ENCODE measurements at places on chromosomes 12 and 14. TPM values are rescaled to one million over a fixed set of nuclear protein-coding genes. Genes with fewer than 3 reads are reported as not detected.

The OR6C68 gene
- polyA plus RNA-seq: not detected

DNA sequence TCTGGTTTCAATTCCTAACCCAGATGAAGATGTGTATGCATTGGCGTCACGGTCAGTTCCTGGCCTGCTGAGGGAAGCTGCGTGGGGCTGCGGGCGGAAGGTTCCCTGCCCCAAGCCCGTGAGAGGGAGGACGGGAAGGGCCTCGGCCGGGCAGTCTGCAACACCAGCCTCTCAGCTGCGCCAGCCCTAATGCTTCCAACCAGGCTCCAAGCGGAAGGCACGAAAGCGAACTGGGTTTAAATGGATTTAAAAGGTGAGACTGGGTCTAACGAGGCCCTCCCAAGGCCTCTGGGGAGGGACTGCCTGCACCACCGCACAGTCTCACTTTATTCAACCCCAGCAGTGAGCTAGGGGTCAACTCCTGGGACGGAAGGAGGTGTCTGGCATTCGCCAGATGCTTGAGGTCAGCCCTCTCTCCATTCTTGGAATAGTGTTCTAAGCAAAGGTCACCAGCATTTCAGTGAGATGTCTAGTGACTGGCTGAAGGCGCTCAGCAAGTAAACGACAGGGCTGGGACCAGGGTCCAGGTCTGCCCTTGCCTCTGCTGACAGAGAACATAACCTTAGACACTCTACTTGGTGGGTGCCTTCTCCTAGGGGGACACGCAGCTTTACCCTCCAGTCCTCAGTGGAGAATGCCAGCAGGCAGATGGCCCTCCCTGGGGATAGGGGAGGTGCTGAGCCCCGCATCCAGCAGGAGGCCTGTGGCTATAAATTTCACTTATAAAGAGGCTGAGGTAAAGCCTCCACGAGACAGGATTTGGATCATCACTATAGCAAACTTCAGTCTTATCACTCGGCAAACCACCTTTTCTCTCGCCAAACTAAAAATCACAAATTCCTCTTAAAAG lies 92.2 kb downstream of the PIWIL1 start:
- no peak for DNase-seq

- DNase-seq: no peak
These were observed 177.5 kb downstream of the DAD1 start for GRCh38 chr14:22411398-22412055.

DNA sequence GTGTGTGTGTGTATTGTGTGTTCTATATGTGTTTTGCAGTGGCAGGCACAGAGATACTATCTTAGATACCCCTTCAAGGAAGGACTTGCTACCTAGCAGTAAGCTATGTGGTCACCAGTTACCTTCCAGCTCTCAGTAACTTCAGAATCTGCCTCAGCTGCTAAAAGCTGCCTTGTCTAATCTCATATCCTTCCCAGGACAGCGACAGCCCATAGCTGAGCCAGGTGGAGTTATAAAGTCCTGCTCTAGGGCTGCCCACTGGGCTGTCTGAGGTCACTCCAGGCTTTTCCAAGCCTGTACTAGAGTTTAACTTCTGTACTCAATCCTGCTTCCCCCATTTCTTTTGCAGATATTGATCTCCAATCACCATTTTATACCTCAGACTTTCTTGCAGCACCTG lies 942.6 kb downstream of the GALC start:
- DNase-seq: no peak

- DNase-seq: no peak
These were observed 112.1 kb downstream of the DPF3 start for GRCh38 chr14:72781561-72782508.

DNA sequence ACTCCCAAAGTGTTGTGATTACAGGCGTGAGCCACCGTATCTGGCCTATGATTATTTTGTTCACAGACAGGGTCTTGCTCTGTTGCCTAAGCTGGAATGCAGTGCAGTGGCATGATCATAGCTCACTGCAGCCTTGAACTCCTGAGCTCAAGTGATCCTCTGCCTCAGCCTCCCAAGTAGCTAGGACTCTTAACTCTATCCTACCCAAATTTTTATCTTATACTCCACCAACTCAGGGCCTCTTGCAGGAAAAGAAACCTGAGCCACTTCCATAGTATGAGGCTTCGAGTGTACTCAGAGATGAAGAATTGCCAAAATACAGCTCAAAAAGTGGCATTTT lies 828 bp downstream of the MMAB start:
- no peak for DNase-seq

DNA sequence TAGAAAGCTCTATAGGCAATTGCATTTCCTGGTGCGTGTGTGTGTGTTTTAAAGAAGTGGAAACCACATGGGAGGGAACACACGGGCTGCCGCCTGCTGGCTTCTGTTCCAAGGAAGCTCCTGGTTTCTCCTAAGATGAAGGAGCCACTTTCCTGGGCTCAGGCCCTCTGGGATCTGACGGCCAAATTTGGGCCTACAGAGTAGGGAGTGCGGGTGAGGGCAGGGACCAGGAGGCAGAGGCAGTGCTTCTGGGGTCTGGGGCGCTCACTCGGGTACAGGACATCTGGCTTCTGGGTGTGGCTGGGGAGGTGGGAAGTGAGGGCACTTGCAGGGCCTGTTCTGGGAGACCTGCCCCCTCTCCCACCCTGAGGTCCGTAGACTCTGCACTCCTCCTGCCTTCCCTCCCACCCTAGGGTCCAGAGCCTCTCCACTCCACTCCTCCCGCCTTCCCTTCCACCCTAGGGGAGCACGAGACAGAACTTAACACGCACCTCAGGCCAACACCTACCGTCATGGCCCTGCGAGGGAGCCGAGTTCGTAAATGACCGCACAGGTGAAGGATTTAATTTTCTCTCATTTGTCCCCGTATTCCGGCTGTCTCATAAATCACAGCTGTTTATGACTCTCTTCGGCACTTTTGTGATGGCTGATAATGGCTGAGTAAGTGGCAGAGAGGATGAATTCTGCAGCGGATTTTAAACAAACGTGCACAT lies 127.7 kb downstream of the KIF26A start:
- no peak for DNase-seq

DNA sequence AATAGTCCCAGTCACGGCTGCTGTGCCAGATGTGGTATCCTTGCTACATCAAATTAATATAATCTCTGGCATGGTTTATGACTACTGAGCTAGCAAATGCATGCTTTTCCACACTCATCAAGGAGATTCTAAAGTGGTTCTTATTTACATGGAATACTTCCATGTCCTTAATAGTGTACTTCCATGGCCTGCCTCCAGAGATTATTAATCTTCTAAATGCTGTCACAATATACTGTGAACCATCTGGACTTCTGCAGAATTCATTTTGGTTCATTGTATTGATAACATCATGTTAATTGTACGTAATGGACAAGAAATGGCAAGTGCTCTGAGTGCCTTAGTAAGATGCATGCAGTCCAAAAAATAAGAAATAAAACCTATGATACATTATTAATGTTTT lies 230.8 kb downstream of the NUAK1 start:
- DNase-seq: no peak

The NOC4L gene
- 11.9 TPM for polyA plus RNA-seq

DNA sequence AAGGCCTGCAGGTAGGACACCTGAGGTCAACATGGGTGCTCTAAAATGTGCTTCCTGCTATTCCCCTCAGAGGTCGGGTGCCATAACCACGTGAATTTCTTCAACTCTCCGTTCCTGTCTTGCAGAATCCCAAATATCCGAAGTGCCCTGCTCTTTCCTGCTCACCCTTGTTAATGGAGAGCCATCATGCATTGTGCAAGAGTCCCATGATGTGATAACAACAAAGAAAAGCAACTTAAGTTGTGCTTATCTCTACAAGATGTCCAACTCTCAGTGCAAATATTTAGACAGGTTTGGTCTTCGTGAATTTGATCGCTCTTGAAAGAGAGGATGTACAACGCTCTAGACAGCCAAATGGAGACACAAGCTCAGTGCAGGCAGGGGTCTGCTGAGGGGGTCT lies 210.6 kb upstream of the PLXNC1 start:
- no peak for DNase-seq

- no peak for DNase-seq
These were observed 123.3 kb downstream of the TTLL5 start for GRCh38 chr14:75784314-75784686.

The SLC2A3 gene
- polyA plus RNA-seq: 21.1 TPM

The PIANP gene
- 12.1 TPM for polyA plus RNA-seq

DNA sequence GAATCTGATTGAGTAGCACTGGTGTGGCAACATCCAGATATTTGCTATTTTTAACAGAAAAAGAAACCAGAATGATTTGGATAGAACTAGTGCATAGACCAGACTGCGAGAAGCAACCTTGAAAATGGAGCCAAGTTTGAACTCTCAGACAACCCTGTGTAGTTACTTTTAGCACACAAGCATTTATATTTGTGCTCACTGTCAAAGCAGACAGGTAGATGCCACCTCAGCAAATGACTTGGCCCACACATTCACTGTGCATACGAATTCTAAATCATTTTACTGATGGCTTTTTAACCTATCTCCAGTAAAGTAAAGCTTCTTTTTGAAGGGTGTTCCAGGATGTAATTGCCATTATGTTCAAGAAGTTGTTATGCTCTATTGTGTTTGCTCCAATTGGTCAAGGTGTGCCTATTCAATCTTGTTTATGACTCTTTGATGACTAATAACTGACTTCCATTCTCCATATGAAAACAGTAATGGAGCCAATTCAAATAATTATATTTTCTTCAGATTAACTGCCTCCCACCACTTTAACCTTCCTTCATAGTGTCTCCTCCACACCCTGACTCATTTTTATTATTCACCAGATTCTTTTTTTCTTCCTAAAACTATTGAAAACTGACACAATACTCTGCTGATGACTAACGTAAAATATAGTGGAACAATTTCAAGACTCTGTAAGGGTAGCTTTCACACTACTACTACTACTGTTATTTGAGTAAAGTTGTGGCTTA lies 138.5 kb downstream of the CCER1 start:
- DNase-seq: no peak

DNA sequence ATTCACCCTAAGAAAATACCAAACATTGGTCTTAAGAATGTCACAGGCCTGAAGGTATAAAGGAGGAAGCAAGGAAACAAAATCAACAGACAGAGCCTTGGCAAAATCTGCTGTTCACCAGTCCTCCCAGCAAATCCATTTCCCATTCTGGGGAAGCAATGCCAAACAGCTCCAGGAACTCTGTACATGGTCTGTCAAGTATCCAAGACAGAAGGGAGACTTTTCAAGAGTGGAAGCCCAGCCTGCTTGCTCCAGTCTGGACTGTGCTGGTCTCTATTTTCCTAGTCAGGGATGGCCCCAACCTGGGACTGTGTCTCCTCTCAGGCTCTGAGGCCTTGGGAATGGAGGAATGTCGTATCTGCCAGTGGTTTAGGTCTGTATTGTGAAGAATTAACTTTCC lies 251.5 kb downstream of the DAD1 start:
- DNase-seq: no peak

The TAOK3 gene
- 33.6 TPM for polyA plus RNA-seq
